ENCODE measurements at places on chromosomes 3 and 15.

GRCh38 chr15:98957655-98958054 lies 49.9 kb downstream of the PGPEP1L start:
- no peak for DNase-seq

DNA sequence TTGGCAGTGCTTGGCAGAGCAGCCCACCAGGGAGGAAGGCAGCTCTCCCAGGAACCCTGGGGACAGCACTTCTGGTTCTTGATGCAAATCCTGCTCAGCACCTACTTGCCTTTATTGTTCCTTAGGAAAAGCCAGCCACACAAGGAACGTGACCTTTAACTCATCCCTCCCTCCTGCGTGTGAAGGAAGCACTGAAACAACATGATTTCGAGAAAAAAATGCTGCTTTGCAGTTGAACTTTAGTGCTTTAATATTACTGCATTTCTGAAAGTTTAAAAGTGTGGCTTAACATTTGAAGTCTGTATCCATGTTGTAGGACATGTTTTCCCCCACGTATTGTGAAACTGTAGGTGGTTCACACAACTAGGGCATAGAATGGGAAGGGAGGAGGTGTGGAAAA lies 50.4 kb upstream of the CTNNB1 start:
- DNase-seq: no peak

DNA sequence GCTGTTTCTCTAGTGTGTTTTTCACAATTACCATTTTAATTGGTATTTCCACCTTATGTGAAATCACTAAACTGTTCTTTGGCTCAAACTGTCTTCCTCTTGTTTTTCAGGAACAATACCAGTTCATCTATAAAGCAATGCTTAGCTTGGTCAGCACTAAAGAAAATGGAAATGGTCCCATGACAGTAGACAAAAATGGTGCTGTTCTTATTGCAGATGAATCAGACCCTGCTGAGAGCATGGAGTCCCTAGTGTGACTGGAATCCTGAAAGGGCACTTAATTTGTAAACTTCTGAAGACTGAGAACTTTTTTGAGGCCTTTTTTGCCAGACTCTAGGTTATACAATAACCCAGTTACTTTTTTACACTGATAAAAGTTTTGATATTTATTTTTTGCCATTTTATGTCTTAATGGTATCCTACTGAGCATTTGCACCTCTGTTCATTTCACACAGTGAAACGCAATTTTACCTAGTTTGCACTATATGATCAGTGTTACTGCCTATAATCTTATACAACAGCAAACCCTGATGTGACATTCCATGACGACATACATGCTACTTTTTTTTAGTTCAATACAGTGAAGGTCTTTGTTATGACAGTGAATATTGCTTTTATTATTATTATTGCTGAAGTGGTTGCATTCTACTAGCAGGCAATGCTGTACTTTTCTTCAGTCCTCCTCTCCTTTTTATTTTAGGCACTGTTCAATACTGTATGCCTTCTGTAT lies 80.1 kb downstream of the FEZF2 start:
- DNase-seq: no peak

GRCh38 chr15:70152070-70152480 lies 54.4 kb upstream of the TLE3 start:
- no peak for DNase-seq

DNA sequence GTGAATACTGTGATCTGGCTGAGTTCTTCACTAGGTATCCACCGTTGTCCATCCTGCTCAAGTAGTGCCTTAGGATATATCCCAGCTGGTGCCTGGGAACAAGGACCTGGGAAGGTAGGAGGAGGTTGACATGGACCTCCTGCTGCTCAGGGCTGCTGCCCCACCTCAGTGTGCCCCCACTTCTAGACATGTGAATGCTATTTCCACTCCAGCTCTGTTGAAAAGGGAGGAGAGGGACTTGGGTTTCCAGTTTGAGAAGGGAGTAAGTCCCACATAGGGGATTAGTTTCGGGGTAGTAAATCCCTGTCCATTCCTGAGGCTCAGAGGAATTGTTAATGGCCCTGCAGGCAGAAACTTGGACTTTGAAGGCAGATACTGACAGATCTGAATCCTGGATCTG lies 32.9 kb upstream of the ETV5 start:
- no peak for DNase-seq
